ENCODE measurements at places on chromosomes 13 and 19. TPM values are rescaled to one million over a fixed set of nuclear protein-coding genes. Genes with fewer than 3 reads are reported as not detected.

DNA sequence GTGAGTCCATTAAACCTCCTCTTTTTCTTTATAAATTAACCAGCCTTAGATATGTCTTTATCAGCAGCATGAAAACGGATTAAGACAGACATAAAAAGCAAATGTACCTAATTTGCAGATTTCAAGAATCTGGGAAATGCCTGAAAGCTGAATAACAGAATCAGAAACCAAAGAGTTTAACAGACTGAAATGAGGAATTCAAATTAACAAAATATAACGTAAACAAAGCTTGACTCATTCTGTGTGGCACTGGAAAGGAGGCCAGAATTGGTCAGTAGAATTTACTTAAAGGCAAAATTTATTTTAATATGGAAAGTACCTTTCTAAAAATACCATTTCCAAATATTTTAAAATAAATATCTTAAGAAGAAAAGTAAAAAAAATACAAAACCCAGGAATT, 540.6 kb upstream of the HTR2A start:
- no peak for DNase-seq
- no peak overlapping the region for H3K4me3 ChIP-seq
- H3K36me3 ChIP-seq = no peaks in the 10 kb centered on the region

- no peak overlapping the region for H3K4me3 ChIP-seq
- no peak overlapping the region for H3K27ac ChIP-seq
- H3K36me3 ChIP-seq = no peaks in the 10 kb centered on the region
- peaks cover 47% of the 10 kb centered on the region for H3K27me3 ChIP-seq
Observed at GRCh38 chr19:30666301-30666803, 294.2 kb downstream of the ZNF536 start.

Gene RNF113B
- not detected for total RNA-seq

DNA sequence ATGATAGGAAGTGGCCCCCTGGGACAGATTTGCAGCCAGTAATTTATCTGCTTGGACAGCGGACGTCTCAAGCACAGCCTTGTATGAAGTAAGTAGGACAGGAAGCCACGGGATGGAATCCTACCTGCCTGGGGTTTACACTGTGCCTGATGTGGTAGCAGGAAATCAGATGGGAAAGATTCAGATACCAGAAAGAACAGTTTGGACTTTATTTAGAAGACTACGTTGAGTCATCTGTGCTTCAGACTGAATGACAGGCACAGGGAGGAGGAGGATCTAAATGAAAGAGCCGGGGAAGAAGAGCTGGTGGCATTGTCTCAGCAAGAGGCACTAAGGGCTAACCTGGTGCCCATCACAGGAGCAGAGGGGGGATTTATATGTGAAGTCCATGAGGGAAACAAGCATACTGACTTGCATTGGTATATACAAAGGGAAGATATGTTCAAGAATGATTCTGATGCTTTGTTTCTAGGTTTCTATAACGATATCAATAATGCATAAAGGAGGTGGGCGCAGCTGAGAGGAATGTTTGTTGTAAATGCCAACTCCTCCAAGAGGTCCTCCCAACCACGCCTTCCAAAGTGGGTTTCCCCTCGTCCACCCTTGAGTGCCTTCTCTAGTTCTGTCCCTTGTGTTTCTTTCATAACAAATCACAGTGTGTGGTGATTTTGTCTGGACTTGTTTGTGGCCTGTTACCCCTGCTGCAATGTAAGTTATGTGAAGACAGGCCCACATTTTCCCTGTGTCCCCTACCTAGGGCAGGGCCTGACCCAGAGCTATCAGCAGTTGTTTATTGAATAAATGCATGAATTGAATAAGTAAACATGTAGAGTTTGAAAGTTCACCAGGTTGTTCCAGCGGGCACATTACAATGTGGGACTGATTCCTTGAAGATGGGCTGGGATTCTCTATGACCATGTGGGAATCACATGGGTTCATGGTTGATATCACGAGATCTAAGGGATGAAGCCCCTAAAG, 328.4 kb downstream of the SLC7A1 start:
- no peak for DNase-seq
- H3K4me1 ChIP-seq = no peaks in the 10 kb centered on the region
- peaks cover 8% of the 10 kb centered on the region for H3K27me3 ChIP-seq

DNA sequence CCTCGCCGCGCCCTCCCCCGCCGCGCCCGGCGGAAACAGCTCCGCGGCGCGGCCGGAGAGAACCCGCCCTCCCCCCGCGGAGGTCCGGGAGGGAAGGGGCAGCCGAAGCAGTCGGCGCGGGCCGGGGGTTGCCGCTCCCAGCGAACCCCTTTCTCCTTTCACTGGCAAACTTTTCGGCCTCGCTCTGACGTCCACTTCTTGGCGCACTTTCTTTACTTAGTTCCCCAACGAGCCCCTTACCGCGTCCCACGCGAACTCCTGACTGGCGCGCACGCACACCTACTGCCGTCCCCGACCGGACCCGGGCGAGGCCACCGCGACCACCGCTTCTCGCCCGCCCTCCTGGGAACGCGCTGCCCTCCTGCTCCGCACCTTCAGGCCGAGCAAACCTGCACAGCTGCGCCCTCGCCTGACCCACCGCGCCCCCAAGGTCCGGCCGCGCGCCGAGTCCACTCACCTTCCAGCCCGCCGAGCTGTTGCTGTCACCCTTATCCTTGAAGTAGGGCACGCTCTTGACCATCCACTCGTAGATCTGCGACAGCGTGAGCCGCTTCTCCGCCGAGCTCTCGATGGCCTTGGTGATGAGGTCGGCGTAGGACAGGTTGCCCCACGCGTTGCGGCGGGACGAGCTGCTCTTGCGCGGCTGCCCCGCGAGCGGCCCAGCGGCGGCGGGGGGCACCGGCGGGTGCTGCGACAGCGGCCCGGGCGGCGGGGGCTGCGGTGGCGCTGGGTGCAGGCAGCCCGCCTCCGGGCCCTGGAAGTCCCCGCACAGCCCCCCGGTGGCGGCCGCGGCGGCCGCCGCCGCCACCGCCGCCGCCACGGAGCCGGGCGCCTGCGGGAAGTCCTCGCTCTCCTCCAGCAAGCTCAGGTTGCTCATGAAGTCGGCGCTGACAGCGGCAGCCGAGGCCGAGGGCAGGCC, 1.1 kb downstream of the FOXO1 start:
- peaks cover 49% of the 10 kb centered on the region for H3K4me1 ChIP-seq
- DNase-seq = peak; percentile 43
- no peaks in the 10 kb centered on the region for H3K27me3 ChIP-seq
- peak overlapping the region; percentile 94 for H3K27ac ChIP-seq

Gene LSM7
- 164 TPM for total RNA-seq

DNA sequence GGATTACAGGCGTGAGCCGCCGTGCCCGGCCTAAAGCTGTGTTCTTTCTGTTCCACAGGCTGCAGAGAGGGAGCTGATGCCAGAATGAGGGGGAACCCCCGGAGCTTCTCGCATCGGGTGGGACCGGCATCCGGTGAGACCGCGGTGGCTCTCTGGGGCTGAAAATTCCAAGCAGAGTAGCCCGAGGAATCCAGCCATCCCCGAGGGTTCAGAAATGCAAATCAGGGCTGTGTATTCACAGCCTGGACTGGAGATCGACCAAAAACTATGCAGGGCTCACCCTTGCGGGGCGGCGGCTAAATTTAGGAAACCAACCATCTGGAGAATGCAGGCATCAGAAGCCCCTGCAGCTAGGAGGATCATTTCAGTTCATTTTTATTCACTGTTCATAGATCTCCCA, 99.2 kb downstream of the GNG7 start:
- H3K27ac ChIP-seq = no peak overlapping the region
- peaks cover 3% of the 10 kb centered on the region for H3K27me3 ChIP-seq
- no peak overlapping the region for H3K4me3 ChIP-seq
- H3K36me3 ChIP-seq = no peaks in the 10 kb centered on the region

Gene DYRK1B
- 6.1 TPM for total RNA-seq

GRCh38 chr13:43874504-43875092, 4.9 kb downstream of the CCDC122 start:
- no peaks in the 10 kb centered on the region for H3K27me3 ChIP-seq
- DNase-seq = no peak
- H3K36me3 ChIP-seq = no peaks in the 10 kb centered on the region
- no peak overlapping the region for H3K27ac ChIP-seq
- H3K4me3 ChIP-seq = no peak overlapping the region
- peaks cover 14% of the 10 kb centered on the region for H3K4me1 ChIP-seq

Gene AKT1S1
- 14.2 TPM for total RNA-seq

DNA sequence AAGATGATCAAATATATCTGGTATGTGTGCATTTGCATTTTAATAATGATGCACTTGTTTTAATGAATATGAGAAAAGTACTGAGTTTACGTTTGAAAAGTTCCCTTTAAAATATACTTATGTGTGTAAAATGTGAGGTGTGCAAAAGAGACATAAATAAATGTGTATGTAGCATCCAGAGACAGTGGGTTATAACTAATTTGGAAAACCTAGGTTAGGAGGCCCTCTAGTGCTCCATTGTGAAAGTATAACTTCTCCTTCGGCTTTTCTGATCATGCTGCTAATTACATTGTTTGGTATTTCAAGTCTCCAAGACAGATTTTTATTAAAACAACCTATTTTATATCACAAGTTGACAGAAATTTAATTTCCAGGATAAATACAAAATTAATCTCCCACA, 30.1 kb downstream of the SCEL start:
- H3K4me3 ChIP-seq = no peak overlapping the region
- DNase-seq = no peak
- no peaks in the 10 kb centered on the region for H3K36me3 ChIP-seq
- H3K27ac ChIP-seq = no peak overlapping the region

- H3K27me3 ChIP-seq = no peaks in the 10 kb centered on the region
- no peaks in the 10 kb centered on the region for H3K4me1 ChIP-seq
- DNase-seq = no peak
- H3K4me3 ChIP-seq = no peak overlapping the region
- no peak overlapping the region for H3K27ac ChIP-seq
Observed at GRCh38 chr13:66663711-66664110, 566.4 kb downstream of the PCDH9 start.

Gene CHERP
- 54.7 TPM for total RNA-seq

Gene USE1
- 24.7 TPM for total RNA-seq

Gene CCNA1
- total RNA-seq = 0.17 TPM

GRCh38 chr19:49450405-49450804, 1.2 kb downstream of the PIH1D1 start:
- H3K36me3 ChIP-seq = peaks cover 29% of the 10 kb centered on the region
- peak overlapping the region; percentile 100 for H3K27ac ChIP-seq
- H3K27me3 ChIP-seq = no peaks in the 10 kb centered on the region
- H3K4me1 ChIP-seq = peaks cover 32% of the 10 kb centered on the region
- peak overlapping the region; percentile 100 for H3K4me3 ChIP-seq

Gene SLC10A2
- total RNA-seq = not detected

Gene CYP2S1
- total RNA-seq = 0.79 TPM

DNA sequence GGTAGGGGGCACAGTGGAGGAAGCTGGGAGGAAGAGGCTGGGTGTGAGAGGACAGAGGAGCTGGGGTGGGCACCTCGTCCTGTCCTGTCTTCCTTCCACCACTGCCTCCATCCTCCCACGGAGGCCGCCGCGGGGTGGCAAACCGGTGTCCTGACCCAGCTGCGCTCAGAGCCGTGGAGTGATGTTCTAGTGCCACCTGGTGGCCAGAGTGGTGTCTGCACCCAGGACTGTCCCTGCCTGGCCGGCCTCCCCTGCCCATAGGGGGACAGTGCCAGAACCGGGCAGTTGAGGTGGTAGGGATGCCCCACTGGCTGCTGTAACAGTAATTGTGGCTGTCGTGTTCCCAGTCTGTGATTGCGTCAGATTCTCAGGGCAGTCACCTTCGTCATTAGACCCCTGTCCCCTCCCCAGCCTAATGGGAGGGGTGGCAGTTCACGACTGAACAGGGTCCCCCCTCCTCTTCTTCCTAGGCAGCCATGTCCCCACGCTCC, 11.1 kb upstream of the ARRDC2 start:
- no peak overlapping the region for H3K27ac ChIP-seq
- H3K36me3 ChIP-seq = peaks cover 2% of the 10 kb centered on the region
- H3K4me1 ChIP-seq = peaks cover 11% of the 10 kb centered on the region
- no peak overlapping the region for H3K4me3 ChIP-seq

Gene CCL25
- total RNA-seq = not detected

DNA sequence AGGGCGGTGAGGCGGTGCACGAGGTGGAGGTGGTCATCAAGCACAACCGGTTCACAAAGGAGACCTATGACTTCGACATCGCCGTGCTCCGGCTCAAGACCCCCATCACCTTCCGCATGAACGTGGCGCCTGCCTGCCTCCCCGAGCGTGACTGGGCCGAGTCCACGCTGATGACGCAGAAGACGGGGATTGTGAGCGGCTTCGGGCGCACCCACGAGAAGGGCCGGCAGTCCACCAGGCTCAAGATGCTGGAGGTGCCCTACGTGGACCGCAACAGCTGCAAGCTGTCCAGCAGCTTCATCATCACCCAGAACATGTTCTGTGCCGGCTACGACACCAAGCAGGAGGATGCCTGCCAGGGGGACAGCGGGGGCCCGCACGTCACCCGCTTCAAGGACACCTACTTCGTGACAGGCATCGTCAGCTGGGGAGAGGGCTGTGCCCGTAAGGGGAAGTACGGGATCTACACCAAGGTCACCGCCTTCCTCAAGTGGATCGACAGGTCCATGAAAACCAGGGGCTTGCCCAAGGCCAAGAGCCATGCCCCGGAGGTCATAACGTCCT, 9.4 kb upstream of the PROZ start:
- H3K36me3 ChIP-seq = peaks cover 1% of the 10 kb centered on the region
- peaks cover 26% of the 10 kb centered on the region for H3K4me1 ChIP-seq
- DNase-seq = no peak
- H3K27ac ChIP-seq = no peak overlapping the region

DNA sequence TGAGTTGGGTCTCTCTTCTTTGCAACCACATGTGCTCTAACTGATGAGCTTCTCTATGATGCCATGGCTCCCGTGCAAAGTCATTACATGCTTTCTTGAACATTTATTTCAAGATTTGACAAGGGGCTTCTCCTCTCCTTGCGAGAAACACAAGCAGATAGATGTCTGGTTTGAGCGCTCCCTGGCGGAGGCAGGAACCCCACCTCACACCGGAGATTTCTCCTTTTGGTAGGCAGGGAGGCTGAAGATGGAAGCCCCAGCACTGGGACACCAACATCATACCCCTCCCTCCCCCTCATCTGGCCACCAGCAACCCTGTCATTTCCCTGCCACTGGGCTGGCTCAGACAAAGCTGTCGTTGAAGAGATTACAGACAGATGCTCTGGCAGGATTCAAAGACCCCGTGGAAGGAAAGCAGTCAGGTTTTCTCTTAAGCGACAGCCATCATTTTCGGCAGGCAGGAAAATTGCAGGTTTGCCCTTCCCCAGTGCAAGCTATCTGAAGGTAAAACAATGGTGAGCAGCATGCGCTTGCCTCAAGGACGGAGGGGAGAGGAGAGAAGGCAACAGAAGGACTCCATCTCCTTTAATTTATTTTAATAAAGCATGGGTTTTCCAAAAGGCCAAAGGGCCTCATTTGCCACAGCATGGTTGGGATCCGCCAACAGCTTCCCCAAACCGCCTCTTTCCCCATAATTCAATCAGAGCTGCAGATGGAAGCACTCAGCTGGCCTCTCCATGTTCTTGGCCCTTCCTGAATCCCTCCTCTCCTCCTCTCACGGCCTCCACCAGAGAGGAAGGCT, 344.1 kb upstream of the TSHZ3 start:
- DNase-seq = no peak
- H3K27me3 ChIP-seq = peaks cover 3% of the 10 kb centered on the region
- H3K4me3 ChIP-seq = no peak overlapping the region
- no peak overlapping the region for H3K27ac ChIP-seq

Gene SLITRK6
- not detected for total RNA-seq

Gene ADAMTS10
- 3.3 TPM for total RNA-seq

GRCh38 chr13:101989798-101990350, 412.0 kb downstream of the FGF14 start:
- peaks cover 2% of the 10 kb centered on the region for H3K27me3 ChIP-seq
- no peak overlapping the region for H3K27ac ChIP-seq
- H3K36me3 ChIP-seq = no peaks in the 10 kb centered on the region
- H3K4me1 ChIP-seq = no peaks in the 10 kb centered on the region

Gene ZNF567
- 6.8 TPM for total RNA-seq

Gene CLIP3
- total RNA-seq = 0.15 TPM

GRCh38 chr19:10321417-10321797, 5.6 kb upstream of the FDX2 start:
- no peak overlapping the region for H3K27ac ChIP-seq
- H3K4me1 ChIP-seq = no peaks in the 10 kb centered on the region
- no peak for DNase-seq
- no peak overlapping the region for H3K4me3 ChIP-seq

Gene ZNF813
- 4.5 TPM for total RNA-seq

Gene PSG11
- total RNA-seq = not detected
